ENCODE measurements at places on chromosomes 13 and 19.

GRCh38 chr13:57969951-57970350, 338.4 kb downstream of the PCDH17 start:
- DNase-seq = no peak

GRCh38 chr19:4140237-4140711, 13.2 kb upstream of the CREB3L3 start:
- DNase-seq = peak; percentile 49

DNA sequence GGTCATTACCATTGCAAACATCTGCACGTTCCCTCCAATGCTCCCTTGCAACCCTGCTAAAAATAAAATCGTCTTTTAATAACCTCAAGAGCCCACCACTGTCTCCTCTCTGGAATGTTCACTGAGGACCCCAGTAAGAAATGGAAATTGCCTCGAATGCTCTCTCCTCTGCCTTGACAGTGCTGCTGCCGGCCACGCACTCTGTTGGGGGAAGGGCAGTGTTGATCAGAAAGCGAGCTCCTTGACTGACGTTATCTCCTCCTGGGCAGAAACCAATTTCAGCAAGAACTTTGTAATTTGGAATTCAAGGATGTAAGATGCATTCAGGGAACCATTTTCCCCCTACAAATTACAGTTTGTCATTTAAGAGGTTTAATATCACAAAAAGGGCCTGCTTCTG, 718.5 kb downstream of the UQCRFS1 start:
- no peak for DNase-seq

DNA sequence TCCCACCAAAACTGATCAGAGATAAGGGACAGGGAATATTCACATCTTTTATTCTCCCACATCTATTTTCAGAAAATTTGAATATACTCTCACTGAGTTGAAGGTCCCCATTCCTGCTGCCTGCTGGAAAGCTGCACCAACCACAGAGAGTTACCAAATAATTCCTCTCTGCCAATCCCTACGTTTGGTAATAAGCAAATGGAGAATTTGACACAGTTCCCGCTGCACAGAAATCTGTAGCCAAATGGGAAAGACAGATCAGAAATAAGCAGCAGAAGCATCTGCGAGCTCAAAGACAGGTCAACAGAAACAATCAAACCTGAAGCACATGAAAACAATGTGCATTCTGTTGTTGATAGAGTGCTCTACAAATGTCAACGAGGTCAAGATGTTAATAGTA, 9.9 kb downstream of the ZNF112 start:
- DNase-seq = no peak

DNA sequence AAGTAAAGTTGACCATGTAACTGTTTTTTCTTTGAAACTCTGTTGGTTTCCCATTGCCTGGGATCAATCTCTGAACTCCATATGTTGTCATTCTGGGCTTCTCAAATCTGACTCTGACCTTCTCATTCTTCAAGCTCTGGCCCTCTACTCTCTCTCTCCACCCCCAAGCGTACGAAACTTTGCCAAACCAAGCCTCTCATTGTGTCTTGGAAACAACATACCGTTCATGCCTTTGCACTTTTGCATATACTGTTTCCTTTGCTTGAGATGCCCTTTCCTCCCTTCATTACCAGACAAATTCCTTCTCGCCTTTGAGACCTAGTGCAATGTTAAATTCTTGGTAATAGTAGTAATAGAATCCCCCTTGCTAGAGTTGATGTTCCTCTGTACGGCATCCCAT, 113.7 kb downstream of the OLFM4 start:
- no peak for DNase-seq

DNA sequence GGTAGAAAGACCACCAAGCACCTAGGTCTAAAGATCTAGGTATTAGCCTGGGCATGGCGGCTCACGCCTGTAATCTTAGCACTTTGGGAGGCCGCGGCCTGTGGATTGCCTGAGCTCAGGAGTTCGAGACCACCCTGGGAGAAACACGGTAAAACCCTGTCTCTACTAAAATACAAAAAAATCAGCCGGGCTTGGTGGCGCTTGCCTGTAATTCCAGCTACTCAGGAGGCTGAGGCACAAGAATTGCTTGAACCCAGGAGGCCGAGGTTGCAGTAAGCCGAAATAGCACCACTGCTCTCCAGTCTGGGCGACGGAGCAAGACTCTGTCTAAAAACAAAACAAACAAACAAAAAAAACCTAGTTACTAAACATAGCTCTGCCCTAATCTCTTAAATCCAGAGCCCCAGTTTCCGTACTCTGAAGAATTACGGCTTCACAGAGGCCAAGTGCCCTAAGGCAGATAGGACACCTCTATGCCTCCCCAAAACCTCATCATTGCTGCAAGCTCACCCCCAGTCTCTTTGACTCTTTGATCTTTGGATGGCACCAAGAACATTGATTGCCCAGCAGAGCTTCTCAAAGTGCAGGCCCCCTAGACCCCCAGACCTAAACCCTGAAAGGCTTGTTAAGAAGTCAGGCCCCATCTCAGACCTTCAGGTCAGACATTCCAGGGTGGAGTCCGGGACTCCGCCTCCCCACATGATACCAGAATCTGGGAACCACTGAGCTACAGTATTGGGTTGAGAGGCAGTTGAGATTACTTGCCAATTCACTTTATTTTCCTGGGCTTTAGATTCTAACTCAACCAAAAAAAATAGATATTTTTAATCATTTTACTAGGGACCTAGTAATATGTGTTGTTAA, 2.8 kb downstream of the COL4A2 start:
- DNase-seq = no peak

DNA sequence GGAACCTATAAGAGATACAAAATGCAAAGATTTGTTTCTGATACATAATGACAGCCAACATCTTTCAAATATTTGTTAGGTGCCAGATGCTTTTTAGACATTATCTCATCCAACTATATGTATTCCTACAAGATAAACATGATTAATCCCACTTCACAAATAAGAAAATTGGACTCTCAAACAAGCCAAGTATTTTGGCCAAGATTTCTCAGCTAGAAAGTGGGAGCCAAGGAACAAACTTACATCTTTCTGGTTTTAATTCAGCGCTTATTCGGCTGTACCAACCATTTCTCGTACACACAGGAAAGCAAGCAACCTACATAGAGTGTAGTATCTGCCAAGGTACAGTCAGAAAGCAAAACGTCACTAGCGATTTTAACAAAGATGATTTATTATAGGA, 85.7 kb upstream of the SERP2 start:
- DNase-seq = no peak

DNA sequence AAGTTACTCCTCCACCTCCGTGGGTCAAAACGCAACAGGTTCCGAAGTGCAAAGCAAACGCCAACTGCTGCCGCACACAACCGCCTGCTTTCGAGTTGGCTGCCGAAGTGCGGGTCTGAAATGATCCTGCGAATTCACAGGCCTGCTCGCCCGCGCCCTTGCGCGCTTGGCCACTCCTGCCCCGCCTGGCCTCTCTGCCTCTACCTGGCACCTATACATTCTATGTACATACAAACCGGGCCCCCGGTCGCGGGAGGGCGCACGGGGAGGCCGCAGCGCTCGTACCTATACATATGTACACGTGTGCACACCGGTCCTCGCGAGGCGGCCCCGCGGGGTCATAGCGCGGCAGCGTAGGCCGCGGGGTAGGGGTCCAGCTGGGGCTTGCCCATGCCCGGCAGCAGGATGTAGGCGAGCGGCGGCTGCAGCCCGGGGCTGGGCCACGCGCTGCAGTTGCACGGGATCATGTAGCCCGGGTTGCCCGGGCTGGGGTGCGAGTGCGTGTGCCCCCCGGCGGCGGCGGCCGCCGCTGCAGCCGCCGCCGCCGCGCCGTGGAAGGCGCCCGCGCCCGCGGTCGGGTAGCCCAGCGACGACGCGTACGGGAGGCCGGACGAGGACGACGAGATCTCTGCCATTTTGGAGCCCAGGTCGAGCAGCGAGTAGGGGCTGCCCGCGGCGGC, 1.3 kb downstream of the SOX21 start:
- DNase-seq = no peak

GRCh38 chr19:19171821-19172532, 1.9 kb upstream of the MEF2B start:
- no peak for DNase-seq

- DNase-seq = no peak
These were observed 10.3 kb downstream of the CELF5 start for GRCh38 chr19:3234800-3235199.

DNA sequence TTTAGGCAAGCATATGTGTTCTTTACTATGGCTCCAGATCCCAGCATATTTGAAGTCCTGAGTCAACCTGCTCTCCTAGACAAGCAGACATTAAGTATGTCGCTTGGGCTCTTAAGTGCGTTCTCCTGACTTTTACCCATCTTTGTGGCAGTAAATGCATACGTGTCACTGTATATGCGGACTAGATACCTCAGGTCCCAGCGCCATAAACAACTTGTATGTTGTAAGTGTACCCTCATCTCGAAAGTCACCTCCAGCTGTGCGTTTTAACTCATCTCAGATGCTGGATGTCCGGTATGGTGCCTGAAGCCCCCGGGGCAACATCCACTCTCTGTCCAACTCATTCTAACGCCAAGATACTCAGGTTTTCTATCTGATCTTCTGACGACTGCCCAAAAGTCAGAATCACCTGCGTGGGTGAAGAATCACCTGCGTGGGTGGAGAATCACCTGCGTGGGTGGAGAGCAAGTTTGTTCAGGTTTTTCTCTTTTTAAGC, 1.7 kb downstream of the PTOV1 start:
- no peak for DNase-seq

GRCh38 chr19:843180-843835, 2.5 kb downstream of the PRTN3 start:
- no peak for DNase-seq
